AG08396 (cell line): ENCODE measurements at places on chromosomes 12 and 14.

DNA sequence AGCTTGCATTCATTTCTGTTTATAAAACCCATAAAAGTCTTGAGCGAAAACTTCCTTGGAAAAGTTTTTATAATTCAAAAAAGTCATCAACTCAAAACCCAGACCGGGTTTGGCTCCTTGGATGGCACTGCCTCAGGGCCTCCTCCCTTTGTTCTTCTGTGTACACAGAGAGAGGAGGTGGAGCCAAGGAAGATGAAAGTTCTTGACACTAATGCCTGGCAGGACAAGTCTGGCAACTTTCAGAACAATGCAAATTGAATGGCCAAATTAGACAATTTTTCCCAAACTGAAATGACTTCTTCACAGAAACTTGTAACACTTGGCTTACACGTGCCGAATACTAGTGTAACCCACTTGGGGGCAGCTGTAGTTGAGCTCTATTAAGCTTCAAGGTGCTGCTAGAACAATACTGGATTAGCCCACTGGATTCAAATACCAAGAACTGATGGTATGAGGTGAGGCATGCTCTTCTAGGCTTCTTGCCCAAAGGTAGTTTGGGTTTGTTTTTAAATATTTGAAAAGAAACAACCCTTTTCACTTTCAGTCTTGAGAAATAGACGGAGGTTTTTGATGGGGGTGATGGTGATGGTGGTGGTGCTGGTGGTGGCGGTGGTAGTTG is 86.6 kb upstream of the FRMD6 start:
- DNase-seq: no peak

- DNase-seq: no peak
These were observed 727.1 kb upstream of the TBX3 start for GRCh38 chr12:115411121-115411520.

DNA sequence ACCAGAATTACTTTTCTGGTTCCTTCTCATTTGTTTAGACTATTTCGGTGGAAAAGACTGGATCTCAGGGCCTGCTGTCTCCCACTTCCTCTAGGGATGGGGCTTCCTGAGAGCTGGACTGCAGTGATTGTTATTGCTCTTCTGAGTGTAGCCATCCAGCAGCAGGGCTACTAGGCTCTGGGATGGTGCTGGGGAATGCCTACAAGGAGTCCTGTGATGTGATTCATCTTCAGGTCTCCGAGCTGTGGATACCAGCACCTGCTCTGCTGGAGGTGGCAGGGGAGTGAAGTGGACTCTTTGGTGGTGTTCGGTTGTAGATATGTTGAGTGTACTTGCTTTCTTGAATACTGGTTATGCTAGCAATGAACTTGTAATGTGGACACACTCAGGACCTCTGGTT is 42.7 kb downstream of the AEBP2 start:
- DNase-seq: no peak

DNA sequence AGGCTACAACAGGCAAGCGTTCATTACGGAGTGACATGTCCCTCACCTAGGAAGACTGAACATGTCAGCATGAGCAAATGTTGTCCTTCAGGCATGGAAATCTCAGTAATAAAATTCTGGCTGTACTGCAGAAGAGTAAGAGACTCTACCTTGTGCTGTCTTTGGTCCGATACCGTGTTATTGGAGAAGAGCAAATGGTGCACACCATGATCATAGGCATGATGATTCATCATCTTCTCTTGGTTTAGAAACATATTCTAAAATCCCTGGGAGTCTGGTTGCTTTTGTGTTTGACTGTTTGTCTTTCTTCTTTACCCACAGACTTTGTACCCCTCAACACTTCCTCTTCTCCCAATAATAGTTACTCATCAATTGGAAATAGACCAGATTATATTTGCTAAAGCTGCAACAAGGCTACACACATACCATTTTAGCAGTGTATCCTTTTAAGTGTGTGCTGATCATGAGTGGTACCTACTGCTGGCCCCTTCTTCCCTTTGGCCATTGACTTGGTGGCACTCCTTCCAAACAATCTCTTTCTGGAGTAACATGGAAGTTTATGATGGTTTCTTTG is 93.5 kb downstream of the RTN1 start:
- DNase-seq: no peak

DNA sequence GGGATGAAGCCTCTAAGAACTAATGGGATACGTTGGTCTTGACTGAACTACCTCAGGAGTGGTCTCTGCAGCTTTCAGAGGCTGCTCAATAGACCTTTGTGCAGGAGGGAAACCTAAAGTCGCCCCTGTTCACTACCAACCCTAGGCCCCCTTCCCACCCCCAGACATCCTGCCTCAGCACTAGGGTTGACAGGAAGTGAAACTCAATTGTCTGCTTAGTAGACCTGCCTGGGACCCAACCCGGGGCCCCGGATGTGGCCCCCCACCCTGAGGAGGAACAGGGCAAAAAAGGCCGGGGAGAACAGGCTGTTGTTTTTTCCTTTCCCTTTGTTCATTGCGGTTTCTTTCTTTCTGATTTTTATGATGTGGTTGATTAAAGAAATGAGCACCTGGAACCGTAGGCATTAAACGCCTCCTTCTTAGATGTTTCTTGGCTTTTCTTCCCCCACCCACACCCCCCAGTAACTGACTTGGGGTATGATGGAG is 1.6 kb upstream of the DGKA start:
- no peak for DNase-seq
